ENCODE measurements at places on chromosomes 12 and 14.

- peak; percentile 85 for DNase-seq
Observed at GRCh38 chr12:49763006-49763591, 21.7 kb downstream of the TMBIM6 start.

DNA sequence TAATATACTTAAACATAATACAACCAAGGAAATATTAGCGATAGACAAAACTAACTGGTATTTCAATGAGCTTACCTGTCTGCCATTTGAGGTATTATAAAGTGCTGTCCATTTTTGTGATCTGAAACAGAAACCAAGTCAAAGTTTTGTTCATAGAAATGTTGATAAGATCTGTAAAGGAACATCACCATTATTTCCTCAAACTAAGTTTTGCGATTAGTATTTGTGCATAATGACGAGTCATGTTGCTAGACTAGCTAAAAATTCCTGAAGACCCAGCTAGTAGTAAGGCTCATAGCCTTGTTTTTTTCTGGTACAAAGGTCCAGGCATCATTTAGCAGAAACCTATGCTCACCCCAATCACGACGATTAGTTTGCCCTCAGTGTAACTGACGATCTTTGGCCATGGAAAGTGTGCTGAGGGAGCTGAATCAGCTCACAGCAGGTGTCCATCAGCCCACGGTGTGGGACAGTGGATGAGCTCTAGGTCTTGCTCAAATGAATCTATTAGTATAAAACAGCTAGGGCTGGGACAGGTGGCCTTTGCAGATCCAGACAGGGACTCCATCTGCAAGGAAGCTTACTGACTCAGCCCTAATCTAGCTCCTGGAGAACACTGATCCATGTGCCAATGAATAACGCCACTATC, 28.7 kb downstream of the GIT2 start:
- DNase-seq: no peak

GRCh38 chr12:111351026-111351425, 17.9 kb downstream of the PHETA1 start:
- DNase-seq: no peak

DNA sequence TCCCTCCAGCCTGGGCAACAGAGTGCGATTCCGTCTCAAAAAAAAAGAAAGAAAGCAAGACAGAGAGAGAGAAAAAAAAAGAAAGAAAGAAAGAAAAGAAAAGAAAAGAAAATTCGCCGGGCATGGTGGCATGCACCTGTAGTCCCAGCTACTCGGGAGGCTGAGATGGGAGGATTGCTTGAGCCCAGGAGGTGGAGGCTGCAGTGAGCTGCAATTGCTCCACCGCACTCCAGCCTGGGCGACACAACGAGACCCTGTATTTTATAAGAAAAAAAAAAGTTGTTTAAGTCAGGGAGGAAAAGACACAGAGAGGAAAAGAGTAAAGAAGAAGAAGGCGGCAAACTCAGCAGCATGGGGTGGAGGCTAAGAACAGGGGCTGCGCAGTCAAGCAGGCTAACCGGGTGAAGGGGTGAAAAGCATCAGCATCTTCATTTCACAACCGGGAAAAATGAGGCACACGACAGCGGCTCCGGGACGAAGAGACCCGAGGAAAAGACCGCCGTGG, 557 bp upstream of the FICD start:
- no peak for DNase-seq

- peak; percentile 97 for DNase-seq
Observed at GRCh38 chr14:105292826-105293711, 7.7 kb downstream of the BRF1 start.

- no peak for DNase-seq
Observed at GRCh38 chr12:58529114-58529665, 391.1 kb downstream of the LRIG3 start.

DNA sequence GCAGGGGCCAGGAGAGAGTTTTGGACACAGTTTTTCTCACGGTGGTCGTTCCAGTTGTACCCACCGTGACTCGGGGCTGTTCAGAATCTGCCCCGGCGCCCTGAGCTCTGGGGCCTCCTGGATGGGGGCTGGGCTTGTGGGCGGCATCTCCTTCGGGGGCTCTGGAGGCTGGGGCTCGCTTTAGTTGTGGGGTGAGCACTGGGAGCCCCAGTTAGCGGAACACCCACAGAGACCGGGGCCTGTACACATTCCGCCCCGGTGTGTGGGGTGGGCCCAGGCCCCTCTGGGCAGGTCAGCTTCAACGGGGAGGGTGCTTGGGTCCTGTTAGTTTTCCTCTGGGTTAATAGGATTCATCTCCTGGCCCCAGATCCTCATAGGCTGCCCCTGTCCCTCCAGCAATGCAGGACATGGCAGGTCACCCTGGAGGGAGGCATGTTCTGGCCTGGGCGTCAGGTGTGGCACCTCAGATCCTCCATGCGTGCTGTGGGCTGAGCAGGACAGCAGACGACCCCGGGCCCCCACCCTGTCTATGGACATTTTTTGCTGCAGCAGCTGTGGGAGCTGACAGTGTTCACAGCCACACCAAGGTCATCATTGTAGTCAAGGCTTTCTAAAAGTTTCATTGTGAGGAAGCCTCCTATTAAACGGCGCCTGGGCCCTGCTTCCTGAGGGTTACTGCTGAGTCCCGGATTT, 393.2 kb downstream of the TMEM121 start:
- no peak for DNase-seq

DNA sequence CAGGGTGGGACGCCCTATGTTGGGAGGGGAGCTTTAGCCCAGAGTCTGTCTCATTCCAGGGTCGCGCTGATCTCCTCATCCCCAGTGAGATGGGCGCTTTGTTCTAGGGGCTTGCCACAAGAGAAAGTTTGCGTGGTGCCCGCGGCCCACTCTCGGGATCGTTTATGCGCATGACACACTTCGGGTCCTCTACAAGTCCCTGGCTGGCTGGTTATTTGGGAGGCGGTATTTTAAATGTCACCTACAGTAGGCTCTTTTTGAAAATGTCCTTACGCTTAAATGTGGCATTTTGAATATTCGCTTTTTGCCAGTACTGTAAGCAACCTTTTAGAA, 541 bp downstream of the GOLT1B start:
- DNase-seq: peak; percentile 54

DNA sequence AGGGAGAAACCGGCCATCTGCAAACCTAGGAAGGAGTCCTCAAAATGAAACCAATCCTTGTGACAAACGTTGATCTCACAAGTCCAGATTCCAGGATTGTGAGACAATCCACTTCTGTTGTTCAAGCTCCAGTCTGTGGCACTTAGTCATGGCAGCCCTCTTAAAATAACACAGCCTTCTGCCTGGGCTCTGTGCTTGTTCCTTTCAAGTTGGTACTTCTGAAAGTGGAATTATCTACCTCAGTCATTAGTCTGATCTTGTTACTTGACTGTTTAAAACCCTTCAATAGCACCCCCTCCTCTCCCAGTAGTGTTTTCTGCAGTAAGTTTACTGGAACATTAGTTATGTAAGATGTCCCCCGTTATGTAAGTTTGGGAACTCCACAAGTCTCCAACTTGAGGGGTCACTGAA, 111.0 kb upstream of the HIF1A start:
- no peak for DNase-seq

GRCh38 chr14:67461996-67462395, 26.5 kb downstream of the TMEM229B start:
- DNase-seq: no peak

DNA sequence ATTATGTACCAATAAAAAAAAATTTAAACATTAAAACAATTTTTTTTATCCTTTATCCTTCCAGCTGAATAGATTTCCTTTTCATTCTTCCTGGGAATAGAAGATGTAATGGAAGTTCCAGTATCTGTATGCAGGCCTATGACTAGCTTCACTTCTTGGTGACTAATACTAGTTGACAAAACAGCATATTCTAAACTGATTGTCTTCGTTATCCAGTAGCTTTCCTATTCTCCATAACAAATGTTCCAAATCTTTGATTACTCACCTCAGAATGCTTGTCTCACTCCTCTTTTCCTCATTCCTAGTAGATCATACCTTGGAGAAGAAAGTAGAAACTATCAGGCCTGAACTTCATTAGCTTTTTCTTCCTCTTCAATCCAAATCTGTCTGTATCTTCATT, 70.7 kb downstream of the PLEKHA5 start:
- DNase-seq: no peak

GRCh38 chr14:104211215-104211614, 72.8 kb downstream of the KIF26A start:
- no peak for DNase-seq

- no peak for DNase-seq
Observed at GRCh38 chr14:65866448-65866847, 453.9 kb downstream of the FUT8 start.

DNA sequence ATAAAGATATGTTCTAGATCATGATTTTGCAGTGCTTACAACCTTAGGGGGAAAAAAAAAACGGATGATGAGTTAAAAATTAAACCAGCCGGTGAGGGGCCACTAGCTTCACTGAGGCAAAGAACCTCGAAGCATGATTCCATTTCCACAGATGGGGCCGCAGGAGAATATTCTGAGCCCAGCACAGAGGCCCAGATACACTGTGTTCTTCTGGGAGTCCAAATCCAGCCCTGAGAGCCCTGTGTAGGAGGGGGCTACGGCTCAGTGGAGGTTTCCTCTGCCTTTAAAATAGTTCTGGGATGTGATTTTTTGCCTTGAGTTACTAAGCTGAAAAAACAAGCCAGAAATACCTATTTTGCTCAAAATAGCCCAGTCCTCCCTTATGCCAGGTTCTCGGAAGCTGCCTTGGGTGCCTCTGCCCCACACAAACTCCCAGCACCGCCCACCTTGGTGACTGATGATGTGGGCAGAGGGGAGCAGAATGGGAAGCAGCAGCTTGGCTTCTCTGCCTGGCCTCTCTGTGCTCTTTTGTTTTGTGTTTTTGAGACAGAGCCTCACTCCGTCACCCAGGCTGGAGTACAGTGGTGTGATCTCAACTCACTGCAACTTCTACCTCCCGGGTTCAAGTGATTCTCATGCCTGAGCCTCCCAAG, 105.4 kb upstream of the BCL2L14 start:
- DNase-seq: no peak

DNA sequence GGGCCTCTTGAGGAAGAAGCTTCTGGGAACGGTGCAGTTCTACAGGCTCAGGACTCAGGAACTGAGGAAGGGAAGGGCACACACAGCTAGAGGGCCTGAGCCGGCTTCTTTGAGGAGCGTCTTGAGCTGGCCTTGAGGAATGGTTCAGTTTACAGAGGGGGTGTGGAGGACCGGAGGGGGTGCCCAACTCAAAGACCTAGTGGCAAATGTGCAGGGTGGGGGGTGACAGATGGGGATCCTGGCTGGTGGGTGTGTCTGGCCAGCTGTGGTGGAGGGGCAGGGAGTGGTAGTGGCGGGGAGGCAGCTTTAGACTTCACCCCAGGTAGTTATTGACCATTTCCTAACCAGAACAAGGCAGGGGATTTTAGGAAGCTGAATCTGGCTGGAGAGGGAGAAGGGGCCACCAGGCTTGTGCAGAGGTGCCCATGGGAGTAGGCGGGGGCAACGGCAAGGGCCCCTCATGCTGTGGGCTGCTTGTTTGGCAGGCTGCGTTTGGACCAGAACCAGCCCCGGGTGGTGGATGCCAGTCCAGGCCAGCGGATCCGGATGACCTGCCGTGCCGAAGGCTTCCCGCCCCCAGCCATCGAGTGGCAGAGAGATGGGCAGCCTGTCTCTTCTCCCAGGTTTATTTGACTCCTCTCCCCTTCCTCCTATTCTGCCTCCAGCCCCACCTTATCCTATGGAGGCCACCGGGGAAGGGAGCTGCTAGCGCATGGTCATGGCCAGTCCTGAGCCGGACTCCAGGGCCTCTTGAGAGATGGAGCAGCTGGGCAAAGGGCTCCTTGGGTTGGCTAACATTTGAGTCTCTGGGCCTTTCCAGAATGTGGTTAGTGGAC, 27.8 kb downstream of the PAPLN start:
- no peak for DNase-seq

DNA sequence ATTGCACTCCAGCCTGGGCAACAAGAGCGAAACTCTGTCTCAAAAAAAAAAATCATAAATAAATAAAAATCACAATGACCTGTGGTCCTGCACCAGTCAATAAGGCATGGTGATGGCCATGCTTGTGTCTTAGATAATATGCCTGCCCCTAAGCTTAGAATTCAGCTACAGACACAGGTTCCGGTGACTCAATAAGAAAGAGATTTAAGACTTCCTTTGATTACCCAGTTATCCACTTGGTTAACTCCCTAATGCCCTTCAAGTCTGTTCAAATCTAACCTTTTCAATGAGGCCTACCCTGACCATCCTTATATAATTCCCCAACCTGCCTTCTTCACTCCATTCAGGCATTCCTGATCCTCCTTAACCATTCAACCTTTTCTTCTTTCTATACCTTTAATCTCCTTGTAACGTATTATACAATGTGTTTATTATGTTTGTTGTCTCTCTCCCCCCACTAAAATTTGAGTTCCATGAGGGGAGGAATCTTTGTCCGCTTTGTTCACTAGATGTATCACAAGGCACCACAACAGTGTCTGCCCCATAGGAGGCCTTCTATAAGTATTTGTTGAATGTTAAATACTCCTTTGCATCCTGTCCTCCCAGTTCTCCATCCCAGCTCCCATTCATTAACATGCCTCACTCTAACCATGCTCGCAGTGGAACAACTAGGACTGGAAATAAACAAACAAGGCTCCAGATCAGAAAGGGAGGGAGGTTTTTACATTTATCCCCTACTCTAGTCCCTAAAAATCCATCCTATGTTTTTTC, 8.9 kb downstream of the MAP4K5 start:
- DNase-seq: no peak

DNA sequence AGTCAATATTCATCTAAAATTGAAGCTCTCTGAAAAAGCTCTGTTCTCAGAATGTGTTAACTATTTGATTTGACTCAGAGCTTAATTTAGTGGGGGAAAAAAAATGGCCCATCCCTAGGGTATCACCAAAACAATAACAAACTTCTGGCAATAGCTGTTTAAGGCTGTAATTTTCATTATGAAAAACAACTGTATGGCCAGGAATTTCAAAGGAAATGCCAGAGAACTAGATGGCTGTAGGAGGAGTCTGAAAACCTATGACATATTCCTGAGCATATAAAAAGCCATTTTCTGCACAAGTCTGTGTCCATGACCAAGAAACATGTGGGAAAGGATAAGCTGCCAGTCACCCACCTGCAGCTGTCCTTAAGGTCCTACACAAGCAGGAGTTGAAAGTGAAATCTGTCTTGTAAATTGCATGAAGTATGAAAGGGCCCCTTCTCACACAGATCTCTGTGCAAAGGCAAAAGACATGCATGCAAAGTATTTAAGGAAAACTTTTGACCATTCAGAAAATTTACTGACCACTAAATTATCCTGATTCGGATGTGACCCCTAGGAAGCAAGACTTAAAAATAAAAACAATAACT, 299.1 kb downstream of the BTG1 start:
- DNase-seq: no peak

GRCh38 chr14:76946753-76947077, 81.8 kb downstream of the IRF2BPL start:
- no peak for DNase-seq

GRCh38 chr14:29536886-29537511, 390.6 kb downstream of the PRKD1 start:
- peak; percentile 22 for DNase-seq

GRCh38 chr14:38205949-38206665, 1.6 kb upstream of the SSTR1 start:
- DNase-seq: no peak

Measured in common myeloid progenitor, CD34-positive (primary cell).